ENCODE measurements at places on chromosomes 5 and 9.

GRCh38 chr9:86909388-86909787 is 37.9 kb downstream of the GAS1 start:
- DNase-seq = no peak

DNA sequence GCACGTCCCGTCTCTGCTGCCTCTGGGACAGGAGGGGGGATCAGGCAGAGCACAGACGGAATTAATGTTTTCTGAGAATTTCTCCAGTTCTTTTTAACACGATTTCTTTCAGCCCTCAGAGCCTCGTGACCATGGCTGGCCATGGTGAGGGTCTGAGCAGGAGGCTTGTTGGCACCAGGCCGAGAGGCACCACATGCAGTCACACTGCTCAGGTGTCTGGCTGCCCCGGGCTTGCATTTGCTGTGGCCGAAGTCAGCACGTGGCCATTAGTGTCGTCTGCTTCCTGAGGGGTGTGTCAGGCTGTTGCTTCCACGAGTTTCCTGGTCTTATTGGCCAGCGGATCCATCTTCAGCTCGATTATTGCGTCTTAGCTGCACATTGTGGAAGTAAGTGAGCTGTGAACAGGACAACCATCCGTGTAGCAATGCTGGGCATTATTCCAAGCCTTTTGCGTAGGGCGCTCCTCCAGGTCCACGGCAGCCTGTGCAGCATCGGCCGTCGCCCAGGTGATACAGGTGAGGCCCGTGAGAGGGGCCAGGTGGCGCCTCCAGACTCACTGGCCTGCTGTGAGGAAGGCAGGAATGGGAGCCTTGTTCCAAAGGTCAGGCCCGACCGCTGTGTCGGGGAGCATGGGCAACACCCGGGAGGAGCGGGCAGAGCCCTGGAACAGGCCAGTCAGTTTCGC is 114.2 kb upstream of the CACNA1B start:
- no peak for DNase-seq

DNA sequence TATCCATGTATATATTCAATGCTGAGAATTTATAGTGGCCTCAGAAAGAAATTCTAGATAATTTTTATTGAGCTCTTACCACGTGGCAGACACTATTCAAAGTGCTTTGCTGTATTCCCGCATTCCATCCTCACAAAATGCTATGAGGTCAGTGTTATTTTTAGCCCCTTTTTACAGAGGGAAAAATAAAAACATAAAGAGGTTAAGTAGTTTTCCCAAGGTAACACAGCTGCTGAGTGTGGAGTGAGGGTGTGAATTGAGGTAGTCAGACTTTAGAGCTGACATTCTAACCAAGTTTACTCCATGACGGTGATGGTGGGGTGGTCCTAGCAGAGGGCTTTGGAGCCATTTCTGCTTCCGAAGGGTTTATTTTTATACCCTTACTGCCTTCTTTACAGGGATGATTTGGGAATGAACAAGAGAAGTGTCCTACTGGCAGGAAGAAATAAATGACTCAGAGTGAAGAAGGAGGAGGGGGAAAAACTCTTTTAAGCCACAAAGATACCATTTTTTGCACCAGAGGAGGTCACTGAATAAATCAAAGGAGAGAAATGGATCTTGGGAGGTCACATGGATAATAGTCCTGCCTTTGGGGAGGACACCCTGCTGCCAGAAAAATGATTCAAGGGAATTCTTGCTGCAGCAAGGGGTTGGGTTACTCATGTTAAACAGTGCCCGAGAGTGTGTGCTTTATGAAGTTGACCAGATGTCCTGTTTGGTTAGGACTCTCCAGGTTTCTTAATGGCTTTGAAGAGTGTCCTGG is 76.1 kb downstream of the HMHB1 start:
- DNase-seq = no peak

- DNase-seq = no peak
Observed at GRCh38 chr5:124235576-124235975, 510.9 kb downstream of the ZNF608 start.

- no peak for DNase-seq
Observed at GRCh38 chr9:99197987-99198386, 23.8 kb downstream of the ALG2 start.

- no peak for DNase-seq
Observed at GRCh38 chr5:66966439-66966838, 230.2 kb downstream of the CD180 start.

GRCh38 chr9:88237479-88237961 is 99.2 kb upstream of the SPATA31C2 start:
- no peak for DNase-seq

GRCh38 chr9:30732060-30732459 is 1652.4 kb upstream of the ACO1 start:
- DNase-seq = no peak

GRCh38 chr5:107381189-107381856 is 289.4 kb downstream of the EFNA5 start:
- DNase-seq = no peak

DNA sequence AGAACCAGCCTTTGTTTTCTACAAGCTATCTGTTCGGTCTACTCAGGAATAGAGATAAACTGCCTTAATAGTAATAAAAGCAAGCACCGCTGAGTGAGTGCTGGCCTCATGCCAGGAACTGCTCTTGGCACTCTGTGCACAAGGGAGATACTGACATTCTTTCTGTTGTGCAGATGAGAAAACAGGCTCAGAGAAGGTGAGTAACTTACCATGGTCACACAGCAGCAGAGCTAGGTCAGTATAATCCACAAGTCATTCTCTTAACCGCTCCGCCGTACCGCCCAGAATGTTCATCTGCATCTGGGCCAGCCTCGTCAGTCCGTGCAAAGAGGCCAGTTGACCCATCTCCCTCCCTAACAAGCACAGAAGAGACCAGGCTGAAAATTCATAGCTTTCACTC is 27.4 kb downstream of the QRFP start:
- DNase-seq = no peak

Measured in activated CD8-positive, alpha-beta memory T cell treated with anti-CD3 and anti-CD28 coated beads, Interleukin-2, amount 50 U/mL, for 4 hours (primary cell).